ENCODE measurements at places on chromosomes 12 and 14. TPM values are rescaled to one million over a fixed set of nuclear protein-coding genes. Genes with fewer than 3 reads are reported as not detected.
A peak's percentile ranks its signal among the peaks of the same experiment; 100 is the strongest.

- H3K4me1 ChIP-seq = peaks cover 9% of the 10 kb centered on the region
- DNase-seq = no peak
- H3K36me3 ChIP-seq = no peaks in the 10 kb centered on the region
- no peak overlapping the region for H3K4me3 ChIP-seq
These were observed 46.7 kb upstream of the EVL start for GRCh38 chr14:100018482-100018881.

- no peaks in the 10 kb centered on the region for H3K36me3 ChIP-seq
- H3K27me3 ChIP-seq = peaks cover 75% of the 10 kb centered on the region
- H3K27ac ChIP-seq = no peak overlapping the region
- no peak overlapping the region for H3K4me3 ChIP-seq
- DNase-seq = no peak
- H3K4me1 ChIP-seq = no peaks in the 10 kb centered on the region
These were observed 6.7 kb downstream of the HOXC5 start for GRCh38 chr12:54039417-54040147.

- no peaks in the 10 kb centered on the region for H3K36me3 ChIP-seq
- peaks cover under 1% of the 10 kb centered on the region for H3K27me3 ChIP-seq
- H3K4me1 ChIP-seq = peaks cover 5% of the 10 kb centered on the region
- no peak for DNase-seq
- no peak overlapping the region for H3K27ac ChIP-seq
These were observed 166.1 kb downstream of the ADCK1 start for GRCh38 chr14:77965919-77966435.

DNA sequence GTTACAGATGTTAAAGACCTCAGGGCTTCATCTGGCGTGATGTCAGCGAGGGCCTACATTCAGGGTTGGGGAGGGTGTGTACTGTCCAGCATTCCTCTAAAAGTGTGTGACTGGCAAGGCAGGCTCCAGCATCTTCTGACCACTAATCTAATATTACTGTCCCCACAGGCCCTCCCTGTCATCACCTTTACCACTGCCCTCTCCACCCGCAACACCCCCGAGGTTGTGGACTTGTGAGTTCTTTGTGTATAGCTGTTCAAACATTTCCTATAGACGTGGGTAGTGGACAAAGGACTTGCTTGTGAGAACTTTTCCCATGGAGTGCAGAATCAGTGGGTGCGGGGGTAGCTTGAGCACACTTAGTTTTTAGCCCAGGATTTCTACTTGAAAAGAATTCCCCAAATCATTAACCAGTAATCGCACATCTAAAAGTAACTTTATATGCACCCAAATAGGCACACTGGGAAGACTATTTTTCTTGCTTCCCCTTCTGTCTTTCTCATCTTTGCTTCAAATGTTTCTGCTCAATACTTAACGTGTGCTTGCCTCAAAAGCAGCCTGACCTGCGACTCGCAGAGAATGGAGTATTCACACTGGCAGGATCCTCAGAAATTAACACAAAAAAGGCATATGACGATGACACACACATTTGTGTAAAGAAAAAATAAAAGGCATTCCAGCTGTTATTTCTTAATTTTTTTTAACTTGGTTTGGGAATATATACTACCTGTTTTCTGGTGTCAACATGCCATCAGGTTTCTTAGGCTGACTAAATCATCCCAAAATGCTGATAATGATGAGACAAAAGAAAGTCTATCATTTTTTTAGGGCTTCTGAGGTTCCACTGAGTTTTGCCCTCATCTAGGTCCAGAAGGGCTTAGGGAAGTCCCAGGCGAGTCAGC lies 158.4 kb upstream of the HIF1A start:
- DNase-seq = no peak
- H3K36me3 ChIP-seq = no peaks in the 10 kb centered on the region
- H3K4me1 ChIP-seq = peaks cover 61% of the 10 kb centered on the region
- peak overlapping the region; percentile 64 for H3K4me3 ChIP-seq
- no peaks in the 10 kb centered on the region for H3K27me3 ChIP-seq

DNA sequence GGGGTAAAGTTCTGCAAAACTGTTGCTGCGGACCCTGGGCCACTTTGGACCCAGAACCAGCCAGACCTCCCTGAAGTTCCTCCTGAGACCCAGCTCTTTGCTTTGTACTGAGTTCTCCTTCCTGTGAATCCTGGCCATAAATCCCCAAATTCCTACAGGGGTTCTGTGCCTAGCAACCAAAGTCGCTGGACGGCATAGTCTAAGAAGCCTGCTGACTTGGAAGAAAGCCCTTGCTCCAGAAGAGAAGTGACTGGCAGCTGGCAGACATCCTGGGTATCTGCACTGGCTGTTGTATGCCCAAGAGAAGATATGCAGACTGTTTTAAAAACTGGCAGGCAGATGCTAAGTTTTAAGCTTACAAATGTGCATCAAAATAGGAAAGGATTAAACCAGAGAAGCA lies 99.9 kb upstream of the SLC24A4 start:
- H3K4me1 ChIP-seq = peaks cover 8% of the 10 kb centered on the region
- peaks cover 15% of the 10 kb centered on the region for H3K27me3 ChIP-seq
- no peak overlapping the region for H3K27ac ChIP-seq
- no peak for DNase-seq

The ATP23 gene
- 3.2 TPM for total RNA-seq

The CCDC92 gene
- total RNA-seq = 48.8 TPM

Measured in HFFc6 (cell line).